CMK (cell line): ENCODE measurements at places on chromosomes 3 and 15.
A peak's percentile ranks its signal among the peaks of the same experiment; 100 is the strongest.

DNA sequence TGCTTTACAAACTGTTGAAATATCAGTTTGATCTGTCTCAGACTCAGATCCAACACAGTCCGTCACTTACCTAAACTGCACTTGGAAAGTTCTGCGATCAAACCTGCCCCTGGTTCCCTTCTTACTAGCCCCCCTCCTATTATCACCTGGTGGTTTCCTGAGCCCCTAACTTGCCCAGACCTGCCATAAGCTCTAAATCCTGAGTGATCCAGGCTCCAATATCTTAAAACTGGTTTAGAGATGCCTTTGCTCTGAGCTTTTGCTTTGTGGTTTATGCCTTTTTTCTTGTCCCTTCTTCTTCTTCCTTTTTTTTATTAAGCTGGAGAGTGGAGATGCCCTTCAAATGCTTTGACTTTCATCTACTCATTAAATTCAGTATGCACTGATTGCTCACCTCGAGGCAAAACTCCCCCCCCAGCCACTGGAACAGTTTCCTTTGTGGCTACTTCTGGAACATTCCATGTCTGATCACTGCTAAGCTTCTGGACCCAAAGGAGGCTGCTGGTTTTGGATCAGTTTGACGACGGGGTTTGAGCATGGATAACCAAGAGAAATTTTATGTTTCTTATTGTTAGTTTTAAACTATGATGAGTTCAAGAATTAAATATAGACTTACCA lies 3.5 kb upstream of the ITGB5 start:
- no peak for DNase-seq

DNA sequence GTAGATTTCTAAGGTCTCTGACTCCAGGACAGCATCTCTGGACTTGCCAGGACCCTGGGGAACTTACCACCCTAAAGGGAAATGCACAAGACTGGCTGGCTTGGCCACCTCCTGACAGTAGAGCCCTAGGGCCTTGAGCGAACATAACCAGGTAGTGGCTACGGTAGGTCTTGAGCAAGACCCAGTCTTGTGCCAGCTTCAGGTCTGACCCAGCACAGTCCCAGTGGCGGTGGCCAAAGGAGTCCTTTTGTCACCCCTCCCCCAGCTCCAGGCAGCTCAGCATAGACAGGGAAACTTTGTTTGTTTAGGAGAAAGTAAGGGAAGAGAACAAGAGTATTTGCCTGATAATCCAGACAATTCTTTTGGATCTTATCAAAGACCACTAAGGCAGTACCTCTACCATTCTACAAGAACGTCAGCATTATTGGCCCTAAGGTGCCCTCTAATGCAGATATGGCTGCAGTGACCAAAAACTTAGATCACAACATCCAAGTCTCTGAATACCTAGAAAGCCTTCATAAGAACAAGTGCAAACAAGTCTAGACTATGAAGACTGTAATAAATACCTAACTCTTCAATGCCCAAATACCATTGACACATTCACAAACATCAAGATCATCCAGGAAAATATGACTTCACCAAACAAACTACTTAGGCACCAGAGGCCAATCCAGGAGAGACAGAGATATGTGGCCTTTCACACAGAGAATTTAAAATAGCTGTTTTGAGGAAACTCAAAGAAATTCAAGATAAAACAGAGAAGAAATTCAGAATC lies 38.7 kb upstream of the FBN1 start:
- DNase-seq, result no peak

DNA sequence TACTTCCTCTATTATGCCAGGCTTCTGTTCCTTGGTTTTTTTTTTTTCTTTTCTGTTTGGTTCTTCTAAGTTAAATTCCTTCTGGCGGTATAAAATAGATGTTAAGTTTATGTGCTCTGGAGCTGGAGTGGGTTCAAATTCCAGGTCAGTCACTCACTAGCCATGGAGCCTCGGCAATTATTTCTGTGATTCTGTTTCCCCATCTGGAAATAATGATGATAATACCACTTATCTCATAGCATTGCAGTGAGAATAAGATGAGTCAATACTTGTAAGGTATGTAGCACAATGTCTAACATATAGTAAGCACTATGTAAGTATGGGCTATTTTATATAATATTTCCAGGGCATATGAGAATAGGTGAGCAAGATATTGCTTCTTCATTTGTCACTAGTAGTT lies 33.2 kb upstream of the ZDHHC23 start:
- no peak for DNase-seq

DNA sequence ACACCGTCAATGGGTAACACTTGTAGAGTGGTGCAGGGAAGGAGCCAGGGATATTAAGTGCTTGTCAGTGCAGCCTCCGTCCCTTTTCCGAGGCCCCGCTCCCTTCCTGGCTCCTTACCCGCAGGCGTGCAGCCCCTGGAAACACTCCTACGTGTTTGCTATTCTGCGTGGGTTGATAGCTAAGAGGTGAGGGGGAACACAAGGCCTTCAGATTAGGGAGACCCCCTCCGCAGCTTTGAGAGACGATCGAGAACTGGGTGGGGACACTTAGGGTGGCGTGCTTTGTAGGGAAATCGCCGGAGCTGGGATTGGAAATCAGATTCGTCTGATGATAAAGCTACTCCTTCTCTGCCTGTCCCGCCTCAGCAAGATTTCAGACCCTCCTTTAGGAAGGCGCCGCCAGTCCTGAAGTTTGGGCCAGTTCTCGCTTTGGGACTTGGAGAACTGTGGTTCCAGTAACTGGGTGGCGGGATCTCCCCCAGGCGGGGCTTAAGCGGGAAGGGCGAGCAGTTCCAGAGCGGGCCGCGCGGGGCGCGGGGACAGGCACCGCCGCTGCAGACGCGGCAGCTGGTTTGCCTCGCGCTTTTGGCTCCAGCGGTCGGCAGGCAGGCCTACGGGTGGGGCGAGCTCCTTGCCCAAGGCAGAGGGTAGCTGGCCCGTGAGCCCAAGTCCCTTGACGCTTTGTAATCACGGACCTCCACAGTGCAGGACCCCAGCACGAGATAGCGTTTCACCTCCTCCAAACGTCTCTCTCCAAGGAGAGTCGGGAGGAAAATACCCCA lies 8.0 kb upstream of the FAM107A start:
- no peak for DNase-seq

GRCh38 chr15:91271565-91272153 lies 171.6 kb downstream of the SV2B start:
- peak; percentile 26 for DNase-seq

DNA sequence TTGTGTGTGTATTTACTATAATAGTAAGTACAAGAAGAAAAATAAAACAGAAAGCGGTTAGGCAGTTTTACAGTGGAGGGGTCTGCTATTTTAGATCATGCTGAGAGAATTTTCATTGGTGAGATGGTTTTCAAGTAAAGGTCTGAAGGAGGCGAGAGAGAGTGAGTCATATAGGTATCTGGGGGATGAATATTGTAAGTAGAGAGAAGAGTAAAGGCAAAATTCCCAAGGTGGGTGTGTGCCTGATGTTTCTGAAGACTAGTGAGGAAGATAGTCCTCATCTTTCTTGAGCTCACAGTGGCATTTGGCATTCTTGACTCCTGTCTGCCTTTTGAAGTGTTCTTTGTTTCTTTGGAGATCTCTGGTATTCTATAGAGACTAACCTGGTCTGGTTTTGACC lies 38.6 kb downstream of the CRYBG3 start:
- no peak for DNase-seq

- DNase-seq, result no peak
These were observed 6.4 kb downstream of the TMEM207 start for GRCh38 chr3:190443257-190443656.

DNA sequence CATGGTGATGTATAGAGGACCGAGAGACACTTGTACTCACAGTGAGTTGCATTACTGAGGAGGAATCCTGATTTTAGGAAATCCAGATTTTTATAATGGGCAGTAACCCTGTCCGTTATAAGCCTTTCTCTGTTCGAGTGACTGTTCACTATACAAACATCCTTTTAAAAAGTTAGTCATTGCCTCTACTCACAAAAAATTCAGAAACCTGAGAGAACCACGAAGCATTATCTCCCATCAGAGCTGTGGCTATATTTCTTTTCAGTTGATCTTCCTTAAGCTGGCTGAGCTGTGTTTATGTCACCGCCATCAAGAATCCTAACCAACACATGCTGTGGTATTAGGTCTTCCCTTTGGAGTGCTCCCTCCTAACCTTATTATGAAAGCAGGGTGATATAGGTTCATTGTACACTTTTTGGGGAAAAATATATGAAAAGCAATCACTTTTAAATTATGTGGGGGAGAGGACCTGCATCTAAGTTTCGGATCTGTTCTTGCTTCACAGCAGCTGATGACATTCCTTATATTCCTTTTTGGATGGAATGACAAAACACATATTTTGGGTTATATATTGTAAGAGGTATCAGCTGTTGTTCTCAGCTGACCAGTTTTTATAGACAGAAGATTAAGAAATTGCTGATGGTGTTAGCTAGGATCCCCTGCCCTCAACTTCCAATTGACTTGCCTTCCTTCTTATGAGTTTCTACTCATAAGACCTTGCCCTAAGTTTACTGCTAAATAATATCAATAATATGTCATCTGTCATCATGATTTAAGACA lies 465.9 kb upstream of the RASGRP1 start:
- DNase-seq, result no peak

GRCh38 chr3:17179381-17180205 lies 294.8 kb downstream of the PLCL2 start:
- DNase-seq, result no peak

DNA sequence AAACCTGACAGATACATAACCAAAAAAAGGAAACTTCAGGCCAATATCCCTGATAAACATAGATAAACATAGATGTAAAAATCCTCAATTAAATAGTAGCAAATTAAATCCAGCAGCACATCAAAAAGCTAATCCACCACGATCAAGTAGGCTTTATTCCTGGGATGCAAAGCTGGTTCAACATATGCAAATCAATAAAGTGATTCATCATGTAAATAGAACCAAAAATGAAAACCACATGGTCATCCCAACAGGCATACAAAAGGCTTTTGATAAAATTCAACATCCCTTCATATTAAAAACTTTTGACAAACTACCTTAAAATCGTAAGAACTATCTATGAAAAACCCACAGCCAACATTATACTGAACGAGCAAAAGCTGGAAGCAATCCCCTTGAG lies 882.2 kb downstream of the NTRK3 start:
- DNase-seq, result no peak

GRCh38 chr3:49567406-49567805 lies 13.1 kb downstream of the BSN start:
- no peak for DNase-seq

- DNase-seq, result no peak
These were observed 116.3 kb downstream of the AKAP13 start for GRCh38 chr15:85496551-85497171.

DNA sequence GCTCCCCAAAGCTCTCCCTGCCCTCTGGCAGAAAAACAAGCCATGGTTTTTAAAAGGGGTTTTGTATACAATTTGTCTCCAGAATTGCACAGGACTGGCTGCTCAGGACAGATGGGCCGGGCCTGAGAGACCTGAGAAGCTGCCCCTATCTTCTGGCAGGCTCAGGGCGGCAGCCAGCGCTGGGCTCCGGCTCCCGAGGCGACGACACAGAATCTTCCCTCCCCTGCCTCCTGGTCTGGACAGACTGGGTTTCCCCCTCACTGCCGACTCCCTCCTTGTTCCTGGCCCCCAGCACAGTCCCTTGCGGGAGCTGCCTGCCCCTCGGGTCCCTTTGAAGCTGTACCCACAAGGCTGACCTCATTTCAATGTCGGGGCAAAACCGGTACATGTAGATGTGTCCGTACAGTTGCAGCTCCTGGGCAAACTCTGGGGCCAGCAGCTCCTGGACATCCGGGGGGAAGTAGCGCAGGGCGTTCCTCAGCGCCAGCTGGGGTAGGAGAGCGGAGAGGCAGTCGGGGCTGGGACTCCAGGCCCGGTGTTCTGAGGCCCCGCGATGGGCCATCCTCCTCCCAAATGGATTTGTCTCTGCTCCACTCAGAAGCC lies 7.2 kb downstream of the UROC1 start:
- DNase-seq, result no peak

GRCh38 chr3:123444744-123445143 lies 4.1 kb downstream of the ADCY5 start:
- no peak for DNase-seq

DNA sequence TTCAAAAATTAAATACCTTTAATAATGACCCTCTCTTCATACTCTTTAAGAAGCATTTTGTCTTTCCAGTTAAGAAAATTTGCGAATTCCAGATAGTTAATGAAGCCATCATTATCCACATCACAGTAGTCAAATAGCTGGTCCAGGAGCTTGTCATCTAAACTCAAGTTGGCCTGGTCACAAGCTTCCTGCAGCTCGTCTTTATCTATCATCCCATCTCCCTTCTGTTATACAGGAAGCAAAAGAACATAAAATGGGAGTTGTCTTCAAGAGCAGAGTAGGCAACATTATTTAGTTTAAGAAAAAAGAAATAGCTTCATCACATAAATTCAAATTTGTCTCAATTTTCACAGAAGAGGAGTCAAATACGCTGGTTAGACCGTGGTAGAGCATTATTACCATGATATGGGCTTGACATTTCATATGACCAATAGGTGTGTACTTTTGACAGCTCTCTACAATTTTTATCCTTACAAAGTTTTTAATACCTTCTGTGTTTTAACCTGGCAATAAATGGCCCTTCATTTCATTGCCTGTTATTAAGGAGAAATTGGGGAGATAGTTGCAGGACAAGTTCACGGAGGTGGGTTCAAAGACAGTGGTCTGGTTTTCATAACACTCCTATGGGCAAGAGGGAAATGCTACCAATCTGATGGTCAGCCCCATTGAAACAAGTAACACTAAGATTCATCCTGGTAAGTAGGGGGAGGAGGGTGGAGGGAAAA lies 45.4 kb downstream of the EFHB start:
- no peak for DNase-seq

GRCh38 chr15:90031231-90031791 lies 30.2 kb downstream of the ZNF710 start:
- no peak for DNase-seq

DNA sequence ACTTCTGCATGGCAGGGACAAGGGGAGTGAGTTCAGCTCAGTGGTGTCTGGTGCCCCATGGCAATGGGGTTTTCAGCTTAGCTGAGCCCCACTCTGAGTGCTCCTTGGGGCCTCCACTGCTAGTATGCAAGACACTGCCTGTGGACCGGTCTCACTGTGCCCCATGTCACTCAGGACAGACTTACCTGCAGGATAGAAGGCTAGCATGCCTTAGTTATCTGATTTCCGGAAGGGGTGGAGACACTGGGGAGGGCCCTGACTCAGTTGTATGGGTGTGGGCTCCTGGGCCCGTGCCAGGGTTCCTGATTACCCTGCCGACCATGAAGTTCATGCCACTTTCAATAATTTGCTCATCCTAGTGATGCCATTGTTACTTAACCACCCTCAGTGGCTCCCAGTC lies 4.3 kb upstream of the SLC6A20 start:
- no peak for DNase-seq

DNA sequence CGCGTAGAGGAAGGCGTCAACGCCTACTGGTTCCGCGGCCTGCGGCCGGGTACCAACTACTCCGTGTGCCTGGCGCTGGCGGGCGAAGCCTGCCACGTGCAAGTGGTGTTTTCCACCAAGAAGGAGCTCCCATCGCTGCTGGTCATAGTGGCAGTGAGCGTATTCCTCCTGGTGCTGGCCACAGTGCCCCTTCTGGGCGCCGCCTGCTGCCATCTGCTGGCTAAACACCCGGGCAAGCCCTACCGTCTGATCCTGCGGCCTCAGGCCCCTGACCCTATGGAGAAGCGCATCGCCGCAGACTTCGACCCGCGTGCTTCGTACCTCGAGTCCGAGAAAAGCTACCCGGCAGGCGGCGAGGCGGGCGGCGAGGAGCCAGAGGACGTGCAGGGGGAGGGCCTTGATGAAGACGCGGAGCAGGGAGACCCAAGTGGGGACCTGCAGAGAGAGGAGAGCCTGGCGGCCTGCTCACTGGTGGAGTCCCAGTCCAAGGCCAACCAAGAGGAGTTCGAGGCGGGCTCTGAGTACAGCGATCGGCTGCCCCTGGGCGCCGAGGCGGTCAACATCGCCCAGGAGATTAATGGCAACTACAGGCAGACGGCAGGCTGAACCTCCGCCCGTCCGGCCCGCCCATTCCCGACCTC lies 4.1 kb downstream of the ISLR2 start:
- no peak for DNase-seq
